ENCODE measurements at places on chromosomes 6 and 20.

DNA sequence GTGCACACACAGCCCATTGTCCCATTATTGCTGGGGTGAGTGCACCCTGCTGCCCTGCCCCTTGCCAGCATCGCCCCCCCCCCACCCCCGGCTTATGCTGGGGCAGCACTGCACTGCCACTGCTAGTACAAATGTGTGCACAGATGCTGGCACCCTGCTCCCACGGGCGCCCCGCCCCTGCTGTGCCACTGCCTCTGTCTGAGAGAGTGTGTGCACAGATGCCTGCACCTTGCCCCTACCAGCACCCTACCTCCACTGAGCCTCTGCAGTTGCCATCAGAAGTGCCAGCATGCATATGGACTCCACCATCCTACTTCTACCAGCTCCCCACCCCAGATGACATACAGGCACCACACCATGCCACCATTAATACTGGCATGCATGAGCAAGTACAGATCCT, 454.6 kb upstream of the KHDRBS2 start:
- DNase-seq, result no peak

- DNase-seq, result no peak
Observed at GRCh38 chr20:50668326-50668725, 23.0 kb downstream of the RIPOR3 start.

GRCh38 chr6:139472351-139473015, 98.0 kb upstream of the CITED2 start:
- DNase-seq, result peak; percentile 71

DNA sequence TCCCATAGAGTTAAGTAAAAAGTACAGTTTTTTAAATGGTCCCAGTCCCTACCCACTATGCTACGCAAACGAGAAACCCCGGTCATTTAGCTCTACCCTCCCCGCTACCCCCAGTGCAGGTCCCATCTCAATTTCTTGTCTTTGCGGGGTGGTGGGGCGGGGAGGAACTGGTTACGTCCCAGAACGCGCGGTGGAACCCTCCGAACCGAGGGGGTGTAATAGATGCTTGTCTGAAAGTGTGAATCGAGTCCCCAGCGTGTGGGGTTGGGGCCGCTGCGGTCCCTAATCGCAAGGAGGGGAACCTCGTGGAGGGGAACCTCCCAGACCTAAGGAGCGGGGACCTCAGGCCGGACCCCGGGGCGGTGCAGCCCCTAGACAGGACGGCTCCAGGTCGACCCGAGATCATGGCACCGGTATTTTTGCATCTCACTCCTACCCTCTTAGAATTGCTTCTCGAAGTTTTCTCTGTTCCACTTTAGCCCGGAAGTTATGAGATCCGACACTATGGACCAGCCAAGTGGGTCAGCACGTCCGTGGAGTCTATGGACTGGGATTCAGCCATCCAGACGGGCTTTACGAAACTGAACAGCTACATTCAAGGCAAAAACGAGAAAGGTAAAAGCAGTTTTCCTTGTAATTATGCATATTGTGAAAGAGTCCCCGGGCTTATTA, 779 bp downstream of the HEBP2 start:
- DNase-seq, result no peak

GRCh38 chr6:52077180-52077884, 10.1 kb downstream of the PKHD1 start:
- DNase-seq, result no peak

DNA sequence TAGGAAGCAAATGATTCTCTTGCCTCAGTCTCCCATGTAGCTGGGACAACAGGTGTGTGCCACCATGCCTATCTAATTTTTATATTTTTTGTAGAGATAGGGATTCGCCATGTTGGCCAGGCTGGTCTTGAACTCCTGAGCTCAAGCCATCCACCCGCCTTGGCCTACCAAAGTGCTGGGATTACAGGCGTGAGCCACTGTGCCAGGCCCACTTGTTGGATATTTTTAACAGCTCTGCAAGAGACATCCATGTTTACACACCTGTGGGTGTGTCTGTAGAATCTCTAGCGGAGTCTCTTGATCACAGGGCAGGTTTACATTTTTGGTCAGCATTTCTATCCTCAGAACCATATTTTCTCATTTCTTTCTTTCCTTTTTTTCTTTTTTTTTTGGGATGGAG, 53.1 kb upstream of the ZFP64 start:
- DNase-seq, result no peak

- no peak for DNase-seq
Observed at GRCh38 chr6:124076336-124077048, 272.8 kb downstream of the NKAIN2 start.

DNA sequence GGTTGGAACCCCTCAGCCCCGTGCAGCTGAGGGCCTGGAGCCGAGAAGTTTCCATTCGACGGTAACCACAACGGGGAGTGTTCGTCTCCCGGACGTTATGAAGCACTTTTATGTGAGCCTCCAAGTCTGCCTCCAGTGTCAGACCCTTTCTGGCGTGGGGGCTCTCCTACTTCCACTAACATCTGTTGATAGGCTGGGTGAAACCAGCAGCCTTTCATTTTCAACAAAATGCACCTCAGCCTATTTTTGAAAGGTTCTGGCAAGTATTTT, 257.4 kb downstream of the THBS2 start:
- DNase-seq, result no peak

DNA sequence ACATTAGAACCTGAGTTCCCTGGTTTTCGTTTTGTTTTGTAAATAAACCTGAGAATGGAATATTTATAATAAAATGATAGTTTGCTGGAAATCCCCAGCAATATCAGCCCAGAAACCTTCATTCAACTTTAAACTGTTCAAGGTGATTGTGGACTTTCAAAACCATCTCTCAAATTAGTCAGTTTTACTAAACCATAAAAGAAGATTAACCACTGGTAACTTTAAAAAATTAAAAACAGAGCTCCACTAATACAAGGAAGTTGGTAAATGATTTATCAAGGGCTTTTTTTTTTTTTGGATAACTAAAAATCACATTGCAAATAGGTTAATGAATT, 10.0 kb downstream of the MBOAT1 start:
- DNase-seq, result no peak

- peak; percentile 86 for DNase-seq
Observed at GRCh38 chr6:2542858-2543218, 207.9 kb downstream of the MYLK4 start.

GRCh38 chr20:39310363-39310995, 348.3 kb downstream of the DHX35 start:
- DNase-seq, result no peak

DNA sequence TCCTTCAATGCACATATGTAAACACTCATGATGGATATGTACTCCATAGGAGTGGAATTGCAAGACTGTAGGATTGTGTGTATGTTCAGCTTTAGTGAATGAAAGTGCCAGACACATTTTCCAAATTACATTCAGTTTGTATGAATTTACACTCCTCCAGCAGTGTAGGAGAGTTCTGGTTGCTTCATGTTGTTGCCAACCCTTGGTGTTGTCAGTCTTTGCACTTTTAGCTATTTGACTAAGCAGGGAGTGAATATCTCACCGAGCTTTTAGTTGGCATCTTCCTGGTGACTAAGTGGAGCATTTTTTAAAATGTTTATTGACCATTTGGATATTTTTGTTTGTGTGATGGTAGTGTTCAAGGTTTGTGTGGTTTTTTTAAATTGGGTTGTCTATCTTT, 23.9 kb downstream of the NKX2-4 start:
- DNase-seq, result no peak

- DNase-seq, result peak; percentile 26
Observed at GRCh38 chr6:35833536-35833935, 28.4 kb downstream of the LHFPL5 start.

GRCh38 chr6:134389129-134389528, 71.2 kb upstream of the SGK1 start:
- DNase-seq, result peak; percentile 99

- DNase-seq, result no peak
Observed at GRCh38 chr6:170439366-170440361, 113.4 kb downstream of the PSMB1 start.

DNA sequence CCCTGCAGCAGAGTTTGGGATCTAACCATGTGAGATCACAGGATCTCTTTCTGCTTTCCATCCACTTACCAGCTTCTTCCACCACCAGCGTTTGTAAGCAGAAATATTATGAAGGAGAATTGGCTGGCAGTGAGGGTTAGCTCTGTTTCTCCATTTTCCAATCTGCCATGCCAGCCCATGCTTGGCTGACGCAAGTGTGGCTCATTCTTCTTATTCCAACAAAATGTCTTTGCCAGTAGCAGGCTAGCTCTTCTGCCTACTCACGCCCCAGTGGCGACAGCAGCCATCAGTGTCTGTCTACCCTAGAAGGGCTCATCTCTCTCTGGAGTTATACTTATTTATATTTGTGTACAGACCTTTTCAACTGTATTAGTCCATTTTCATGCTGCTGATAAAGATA, 286.2 kb downstream of the FARS2 start:
- DNase-seq, result no peak

DNA sequence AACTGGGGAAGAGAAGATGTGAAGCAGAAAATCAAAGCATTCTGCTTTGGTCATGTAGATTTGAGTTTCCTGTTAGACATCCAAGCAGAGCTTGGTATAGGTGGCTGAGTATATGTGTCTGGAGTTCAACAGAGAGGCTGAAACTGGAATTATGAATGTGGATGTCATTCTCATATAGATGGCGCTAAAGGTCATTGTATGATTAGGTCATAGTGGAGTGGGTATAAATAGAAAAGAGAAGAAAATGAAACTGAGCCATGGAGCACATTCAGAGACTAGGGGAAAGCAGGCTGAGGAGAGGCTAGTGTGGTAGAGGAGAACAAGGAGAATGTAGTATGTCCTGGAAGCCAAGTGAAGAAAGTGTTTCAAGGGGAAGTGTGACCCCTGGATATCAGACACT, 295.6 kb upstream of the PLN start:
- DNase-seq, result peak; percentile 28

DNA sequence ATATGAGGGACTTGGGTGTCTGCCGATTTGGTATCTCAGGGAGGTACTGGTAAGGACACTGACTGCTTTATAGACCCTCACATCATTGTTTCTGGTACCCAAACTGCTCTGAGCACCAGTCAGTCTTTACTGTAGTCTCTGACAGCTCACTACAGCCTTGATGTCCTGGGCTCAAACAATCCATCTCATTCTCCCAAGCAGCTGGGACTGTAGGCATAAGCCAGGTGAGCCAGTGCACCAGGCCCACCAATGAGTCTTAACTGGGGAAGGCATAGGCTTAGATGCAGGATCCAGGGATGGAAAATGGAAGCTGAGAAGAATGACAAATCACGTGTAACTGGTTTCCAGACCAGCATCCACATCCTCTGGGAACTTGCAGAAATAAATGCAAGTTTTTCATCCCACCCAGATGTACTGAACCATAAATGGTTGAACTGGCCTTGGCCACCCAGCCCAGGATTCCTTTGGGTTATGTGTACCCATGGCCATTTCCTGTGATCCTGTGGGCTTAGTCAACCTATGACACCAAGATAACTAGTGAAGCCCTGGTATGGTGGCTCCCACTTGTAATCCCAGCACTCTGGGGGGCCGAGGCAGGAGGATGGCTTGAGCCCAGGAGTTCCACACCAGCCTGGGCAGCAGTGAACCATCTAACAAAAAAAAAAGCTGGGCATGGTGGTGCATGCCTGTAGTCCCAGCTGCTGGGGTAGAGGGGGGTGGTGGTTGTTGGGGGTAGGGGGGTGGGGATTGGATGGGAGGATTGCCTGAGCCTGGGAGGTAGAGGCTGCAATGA, 5.8 kb downstream of the TUBB start:
- DNase-seq, result no peak

- DNase-seq, result peak; percentile 32
Observed at GRCh38 chr6:45645302-45645701, 267.6 kb upstream of the SUPT3H start.

DNA sequence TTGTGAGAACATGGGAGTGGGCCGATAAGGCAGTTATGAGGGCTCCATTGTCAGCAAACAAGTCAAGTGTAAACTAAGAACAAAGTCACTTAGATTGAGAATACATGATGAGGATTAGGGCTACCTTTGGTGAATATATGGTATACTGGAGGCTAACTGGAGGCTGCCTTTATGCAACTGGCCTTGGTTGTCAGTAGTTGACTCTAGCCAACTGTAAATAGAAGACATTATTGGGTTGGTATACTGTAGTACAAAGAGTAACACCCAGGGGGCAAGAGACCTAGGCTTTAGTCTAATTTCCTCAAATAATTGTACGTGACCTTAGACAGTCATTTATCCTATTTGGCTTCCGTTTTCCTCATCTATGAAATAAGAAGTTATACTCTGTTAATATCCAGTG, 235.2 kb downstream of the ARID1B start:
- DNase-seq, result no peak

- DNase-seq, result no peak
Observed at GRCh38 chr20:38138086-38138778, 26.8 kb downstream of the TGM2 start.

DNA sequence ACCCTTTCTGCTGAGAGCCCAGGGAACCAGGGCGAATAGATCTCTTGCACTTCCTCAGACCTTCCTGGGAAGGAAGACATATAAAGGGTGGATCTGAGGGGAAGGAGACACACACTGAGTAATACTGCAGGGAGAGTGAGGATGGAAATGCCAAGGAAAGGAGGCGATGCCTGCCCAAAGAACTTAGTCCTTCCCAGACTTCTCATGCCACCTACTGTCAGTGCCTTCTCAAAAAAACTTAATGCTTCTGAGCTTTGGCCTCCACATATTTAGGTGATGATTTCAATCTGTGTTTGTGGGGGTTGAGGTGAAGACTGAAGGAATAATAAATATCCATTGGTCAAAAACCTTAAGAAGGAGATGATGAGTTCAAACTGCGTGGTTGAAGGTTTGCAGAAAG, 9.7 kb downstream of the BTN3A1 start:
- DNase-seq, result no peak

DNA sequence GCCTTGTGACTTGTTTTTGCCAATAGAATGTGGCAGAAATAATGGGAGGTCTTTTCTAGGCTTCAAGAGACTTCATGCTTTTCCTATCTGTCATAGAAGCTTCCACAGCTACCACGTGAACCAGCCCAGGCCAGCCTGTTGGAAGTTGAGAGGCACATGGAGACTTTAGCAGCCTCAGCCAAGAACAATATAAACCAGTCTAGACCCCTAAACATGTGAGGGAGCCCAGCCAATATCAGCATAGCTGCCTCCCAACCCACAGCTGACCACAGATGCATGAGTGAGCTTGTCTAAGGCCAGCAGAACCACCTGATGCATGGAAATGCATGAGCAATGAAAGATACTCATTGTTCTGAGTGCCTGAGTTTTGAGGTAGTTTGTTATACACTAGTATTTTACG, 540.7 kb upstream of the BTBD3 start:
- DNase-seq, result no peak

- no peak for DNase-seq
Observed at GRCh38 chr20:50100552-50100951, 12.4 kb downstream of the UBE2V1 start.

DNA sequence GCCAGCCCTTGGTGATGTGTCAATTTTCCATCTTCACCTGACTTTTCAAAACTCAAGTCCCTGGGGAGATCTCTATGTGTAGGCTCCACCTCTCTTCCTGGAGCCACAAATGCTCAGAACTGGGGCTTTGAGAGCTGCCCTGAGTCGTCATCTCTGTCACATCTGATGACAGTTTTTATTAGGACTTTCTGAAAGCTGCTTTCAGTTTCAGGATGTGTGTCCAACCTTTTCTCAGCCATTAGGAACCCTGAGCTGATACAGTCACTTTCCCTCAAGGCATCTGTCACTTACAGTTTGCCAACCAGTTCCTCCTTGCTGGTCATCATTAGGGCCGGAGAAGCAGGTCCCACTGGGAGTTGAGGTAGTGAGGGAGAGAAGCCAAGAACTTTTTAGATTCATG, 365.9 kb upstream of the CHD6 start:
- no peak for DNase-seq

GRCh38 chr6:156279261-156279969, 497.8 kb upstream of the ARID1B start:
- peak; percentile 7 for DNase-seq
